ENCODE measurements at places on chromosomes 13 and 19. TPM values are rescaled to one million over a fixed set of nuclear protein-coding genes. Genes with fewer than 3 reads are reported as not detected.

Gene SEMA6B
- total RNA-seq, result not detected

Gene CYP4F3
- not detected for total RNA-seq

Gene RCBTB2
- total RNA-seq, result 20.2 TPM

Gene MUC16
- total RNA-seq, result not detected

Gene SLC10A2
- not detected for total RNA-seq

Gene LIPE
- 50.6 TPM for total RNA-seq

Gene ZNF772
- 4.6 TPM for total RNA-seq

Gene ATP4B
- total RNA-seq, result not detected

Gene IL4I1
- total RNA-seq, result not detected

Gene ZNF177
- 2.5 TPM for total RNA-seq

Gene MYO1F
- total RNA-seq, result not detected

GRCh38 chr19:47495478-47496372 lies 11.7 kb upstream of the KPTN start:
- H3K27ac ChIP-seq, result no peak overlapping the region
- no peak overlapping the region for H3K4me3 ChIP-seq
- no peaks in the 10 kb centered on the region for H3K36me3 ChIP-seq

- H3K4me1 ChIP-seq, result peaks cover 36% of the 10 kb centered on the region
- no peak overlapping the region for H3K4me3 ChIP-seq
- H3K27me3 ChIP-seq, result no peaks in the 10 kb centered on the region
- DNase-seq, result no peak
- H3K27ac ChIP-seq, result no peak overlapping the region
Measured at GRCh38 chr19:38687837-38688378, 40.5 kb downstream of the ACTN4 start.

- no peaks in the 10 kb centered on the region for H3K4me1 ChIP-seq
- no peaks in the 10 kb centered on the region for H3K36me3 ChIP-seq
- no peak overlapping the region for H3K4me3 ChIP-seq
- DNase-seq, result no peak
Measured at GRCh38 chr19:50601407-50602088, 33.3 kb upstream of the LRRC4B start.

DNA sequence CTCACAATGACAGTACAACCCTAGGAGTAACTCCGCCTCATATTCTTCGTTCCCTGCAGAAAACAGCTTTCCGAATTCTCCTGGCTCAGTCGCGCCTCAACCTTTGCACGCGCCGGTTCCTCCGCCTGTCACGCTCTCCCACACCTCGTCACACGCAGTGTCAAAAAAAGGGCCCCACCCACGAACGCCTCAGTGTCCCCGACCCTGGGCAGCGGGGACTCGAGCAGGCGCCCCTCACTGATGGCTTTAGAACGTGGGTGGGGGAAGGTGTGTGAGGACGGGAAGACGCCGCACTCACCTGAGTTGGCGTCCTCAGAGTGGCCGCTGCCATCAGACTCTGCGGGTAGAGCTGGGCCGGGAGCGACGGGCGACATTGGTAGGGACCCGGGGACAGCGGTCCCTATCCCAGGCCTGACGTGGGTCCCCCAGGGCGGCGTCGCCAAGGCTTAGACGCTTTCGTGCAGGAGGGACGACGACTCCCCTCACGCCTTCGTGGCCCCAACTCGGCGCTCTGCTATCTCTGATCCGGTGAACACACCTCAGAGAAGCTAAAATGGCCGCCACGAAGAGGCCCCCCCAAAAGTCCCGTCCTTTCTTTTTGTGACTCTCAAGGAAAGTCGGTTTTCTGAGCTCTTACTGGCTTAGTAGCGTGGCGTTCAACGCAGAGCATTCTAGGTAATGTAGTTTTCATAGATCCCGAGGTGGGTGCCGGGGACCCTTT lies at the start of gene ZNF154:
ZNF154 (minus strand) TSS at position 564 of the 721 bp plus-strand sequence; CDS start at position 331, 233 bp downstream.
- no peak within 1 kb of the TSS for H3K4me3 ChIP-seq
- no peak within 1 kb of the TSS for H3K27ac ChIP-seq
- no peaks in the 10 kb centered on the region for H3K4me1 ChIP-seq
- no peak for DNase-seq

GRCh38 chr13:35144166-35144890 lies 202.3 kb downstream of the NBEA start:
- H3K4me3 ChIP-seq, result no peak overlapping the region
- H3K4me1 ChIP-seq, result no peaks in the 10 kb centered on the region
- no peak for DNase-seq

DNA sequence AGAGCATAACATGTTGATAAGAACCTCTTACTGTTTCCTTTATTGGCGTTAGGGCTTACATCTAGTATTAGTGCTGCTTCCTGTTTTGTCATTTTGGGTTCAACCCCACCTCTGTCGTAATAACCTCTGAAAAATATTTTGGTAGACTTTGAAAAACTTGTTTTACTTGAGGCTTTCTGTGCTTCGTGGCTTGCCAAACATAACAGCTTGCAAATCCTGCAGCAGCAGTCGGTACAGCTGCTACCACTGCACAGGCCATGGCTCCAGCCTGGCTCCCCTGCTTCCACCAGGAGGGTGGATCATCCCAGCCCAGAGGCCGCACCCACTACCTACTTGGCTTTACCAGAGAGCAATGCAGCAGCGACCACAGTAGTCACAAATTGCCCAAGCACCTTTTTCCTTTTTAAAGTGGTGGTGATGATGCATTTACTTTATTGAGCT lies 11.8 kb upstream of the CEACAM4 start:
- no peaks in the 10 kb centered on the region for H3K36me3 ChIP-seq
- no peaks in the 10 kb centered on the region for H3K4me1 ChIP-seq
- DNase-seq, result no peak

DNA sequence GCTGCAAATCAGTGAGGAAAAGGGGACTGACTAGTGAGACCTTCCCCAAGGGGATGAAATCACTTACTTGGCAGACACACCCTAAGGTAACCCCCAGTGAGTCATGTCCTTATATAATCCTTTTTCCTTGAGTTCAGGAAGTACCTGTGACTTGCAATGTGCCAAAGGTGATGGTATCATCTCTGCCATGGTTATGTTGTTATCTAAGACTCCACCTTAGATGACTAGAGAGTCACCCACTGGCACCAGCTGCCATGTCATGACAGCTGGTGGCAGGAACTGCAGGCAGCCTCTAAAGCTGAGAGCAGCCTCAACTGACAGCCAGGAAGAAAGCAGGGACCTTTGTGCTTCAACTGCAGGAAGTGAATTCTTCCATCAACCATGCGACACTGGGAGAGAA lies 12.5 kb downstream of the PBX4 start:
- no peak overlapping the region for H3K4me3 ChIP-seq
- H3K4me1 ChIP-seq, result no peaks in the 10 kb centered on the region
- H3K27me3 ChIP-seq, result no peaks in the 10 kb centered on the region
- DNase-seq, result no peak
- H3K36me3 ChIP-seq, result no peaks in the 10 kb centered on the region
- no peak overlapping the region for H3K27ac ChIP-seq

GRCh38 chr19:7687177-7687576 lies 6.5 kb downstream of the TRAPPC5 start:
- no peaks in the 10 kb centered on the region for H3K4me1 ChIP-seq
- DNase-seq, result no peak
- 0 out of 2 replicates have a peak, but pooled peaks cover 4% of the 10 kb centered on the region for H3K36me3 ChIP-seq
- H3K27me3 ChIP-seq, result no peaks in the 10 kb centered on the region

- no peak overlapping the region for H3K27ac ChIP-seq
- H3K27me3 ChIP-seq, result no peaks in the 10 kb centered on the region
- no peaks in the 10 kb centered on the region for H3K4me1 ChIP-seq
- H3K36me3 ChIP-seq, result no peaks in the 10 kb centered on the region
- no peak for DNase-seq
- H3K4me3 ChIP-seq, result no peak overlapping the region
Measured at GRCh38 chr13:23966691-23967615, 69.7 kb upstream of the C1QTNF9B start.

- H3K36me3 ChIP-seq, result no peaks in the 10 kb centered on the region
- peaks cover 4% of the 10 kb centered on the region for H3K4me1 ChIP-seq
- peak; percentile 62 for DNase-seq
- peaks cover 2% of the 10 kb centered on the region for H3K27me3 ChIP-seq
Measured at GRCh38 chr19:13644645-13645044, 119.7 kb upstream of the MRI1 start.

DNA sequence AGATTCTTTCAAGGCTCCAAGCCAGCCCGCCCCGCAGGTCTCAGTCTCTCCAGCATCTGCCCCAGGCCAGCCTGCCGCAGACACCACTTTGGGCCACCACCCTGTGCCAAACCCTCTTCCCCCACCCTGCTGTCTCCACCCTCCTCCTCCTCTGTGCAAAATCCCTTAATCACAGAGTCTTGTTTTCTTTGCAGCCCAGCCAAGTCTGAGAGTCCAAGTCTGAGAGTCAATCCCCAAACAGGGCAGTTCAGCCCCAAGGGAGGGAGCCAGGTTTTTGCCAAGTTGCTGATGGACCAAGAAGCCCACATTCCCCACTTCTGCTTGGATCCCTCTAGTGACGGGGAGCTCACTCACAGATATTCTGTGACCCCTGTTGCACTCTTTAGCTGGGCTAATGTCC lies 3.1 kb downstream of the ADAMTS10 start:
- no peaks in the 10 kb centered on the region for H3K4me1 ChIP-seq
- no peak overlapping the region for H3K27ac ChIP-seq
- DNase-seq, result no peak
- H3K36me3 ChIP-seq, result no peaks in the 10 kb centered on the region
- H3K4me3 ChIP-seq, result no peak overlapping the region

- no peak overlapping the region for H3K27ac ChIP-seq
- H3K4me1 ChIP-seq, result peaks cover 9% of the 10 kb centered on the region
- H3K4me3 ChIP-seq, result no peak overlapping the region
- H3K27me3 ChIP-seq, result no peaks in the 10 kb centered on the region
- DNase-seq, result no peak
Measured at GRCh38 chr13:25130944-25131343, 35.0 kb downstream of the PABPC3 start.

DNA sequence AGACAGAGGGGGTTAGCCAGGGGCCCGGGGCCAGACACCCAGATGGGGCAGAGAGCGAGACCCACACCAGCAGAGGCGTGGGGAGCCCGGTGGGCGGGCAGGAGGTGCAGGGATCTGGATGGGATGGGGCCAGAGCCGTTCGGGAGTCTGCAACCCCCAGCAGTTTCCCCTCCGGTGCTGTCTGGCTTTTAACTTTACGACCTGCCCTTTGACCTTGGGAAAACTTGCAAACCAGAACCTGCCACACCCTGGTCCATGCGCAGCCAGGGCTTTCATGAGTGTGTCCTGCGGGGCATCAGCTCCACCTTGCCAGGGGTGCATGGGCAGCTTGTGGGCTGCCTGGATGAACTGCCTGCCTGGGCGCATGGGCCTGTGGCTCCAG lies 9.8 kb downstream of the JOSD2 start:
- H3K4me1 ChIP-seq, result peaks cover 15% of the 10 kb centered on the region
- no peak for DNase-seq
- no peak overlapping the region for H3K4me3 ChIP-seq
- H3K36me3 ChIP-seq, result no peaks in the 10 kb centered on the region
- H3K27ac ChIP-seq, result no peak overlapping the region

Data from Karpas-422 (cell line).